Esophagus muscularis mucosa (tissue), 4 donors: ENCODE measurements at places on chromosomes 1 and 21. TPM values are rescaled to one million over a fixed set of nuclear protein-coding genes. Genes with fewer than 3 reads are reported as not detected.

GRCh38 chr1:220353229-220354012 is 81.2 kb upstream of the RAB3GAP2 start:
- DNase-seq, result no peak

DNA sequence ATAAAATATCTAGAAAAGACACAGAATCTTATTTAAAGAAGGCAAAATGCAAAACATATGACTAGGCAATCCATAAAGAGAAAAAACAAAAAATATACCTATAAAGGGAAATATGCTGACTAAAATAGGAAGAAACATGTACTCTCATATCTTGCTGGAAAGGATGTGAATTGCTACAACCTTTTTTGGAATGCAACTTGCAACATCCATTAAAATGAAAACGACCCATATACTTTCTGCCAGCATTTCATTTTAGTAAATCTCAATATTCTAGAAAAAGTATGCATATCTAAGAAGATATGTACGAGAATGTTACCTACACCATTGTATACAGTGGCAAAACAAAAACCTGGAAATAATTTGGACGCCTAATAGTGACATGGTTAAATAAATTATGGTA is 56.6 kb downstream of the EDEM3 start:
- DNase-seq, result no peak

DNA sequence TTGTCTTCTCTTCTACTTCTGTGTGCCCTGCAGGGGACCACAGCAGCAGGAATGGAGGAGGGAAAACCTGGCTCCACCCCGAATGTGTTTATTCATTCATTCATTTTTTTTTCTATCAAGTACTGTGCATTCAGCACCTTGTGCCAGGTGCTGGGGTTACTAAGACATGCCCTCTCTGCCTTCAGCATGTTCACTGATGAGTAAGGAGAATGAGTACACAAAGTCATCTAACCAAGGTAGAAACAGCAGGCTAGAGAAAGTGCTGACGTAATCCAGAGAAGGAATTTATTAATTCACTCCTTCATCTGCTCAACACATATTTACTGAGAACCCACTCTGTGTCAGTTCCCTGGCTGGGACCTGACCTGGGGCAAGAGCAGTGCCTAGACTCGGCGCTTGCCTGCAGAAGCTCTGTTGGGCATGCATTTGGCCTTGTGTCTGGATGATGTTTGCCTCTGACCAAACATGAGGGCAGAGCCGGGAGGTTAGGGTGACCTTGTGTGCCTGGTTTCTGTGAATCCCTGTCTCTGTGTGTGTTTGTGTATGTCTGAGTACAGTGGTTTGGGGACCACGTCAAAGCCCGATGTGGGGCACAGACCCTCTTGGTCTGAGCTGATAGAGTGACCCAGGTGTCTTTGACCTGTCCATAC is 3.3 kb upstream of the MYOG start:
- DNase-seq, result peak; percentile 82

DNA sequence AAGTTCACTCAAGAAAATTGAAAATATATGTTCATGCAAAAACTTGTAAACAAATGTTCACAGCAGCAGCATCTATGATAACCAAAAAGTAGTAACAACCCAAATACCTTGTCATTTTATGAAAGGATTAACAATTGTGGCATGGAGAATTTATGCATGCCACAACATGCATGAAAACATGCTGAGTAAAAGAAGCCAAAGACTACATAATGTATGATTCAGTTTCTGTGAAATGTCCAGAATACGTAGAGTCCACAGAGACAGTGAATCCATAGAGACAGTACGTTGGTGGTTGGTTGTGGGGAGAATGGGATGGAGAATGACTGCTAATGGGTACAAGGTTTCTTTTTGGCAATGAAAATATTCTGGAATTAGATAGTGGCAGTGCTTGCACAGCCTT is 148.7 kb downstream of the MAST2 start:
- DNase-seq, result no peak

DNA sequence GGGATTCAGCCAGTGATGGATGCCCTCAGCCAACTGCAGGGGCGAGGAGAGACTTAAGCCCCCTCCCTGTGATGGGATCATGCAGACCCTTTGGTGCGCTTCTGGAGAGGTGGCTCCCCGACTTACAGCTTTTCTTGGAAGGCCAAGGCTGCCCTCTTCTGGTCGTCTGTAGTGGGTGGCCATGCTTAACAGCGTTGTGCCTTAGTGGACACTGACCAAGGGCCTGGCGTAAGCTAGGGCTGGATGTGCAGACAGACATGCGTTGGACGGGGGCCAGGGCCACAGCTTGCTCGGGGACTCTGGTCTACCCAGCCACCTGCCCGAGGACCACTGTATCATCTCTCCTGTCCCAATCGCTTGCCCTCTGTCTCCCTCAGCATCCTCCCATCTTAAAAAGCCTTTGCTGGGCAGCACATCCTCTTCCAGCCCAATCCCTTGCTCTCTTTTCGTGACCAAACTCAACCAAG is 5.5 kb downstream of the AZIN2 start:
- peak; percentile 94 for DNase-seq

GRCh38 chr21:45050797-45051489 is 23.4 kb upstream of the ADARB1 start:
- no peak for DNase-seq

- no peak for DNase-seq
Observed at GRCh38 chr1:210541680-210542358, 213.1 kb downstream of the HHAT start.

GRCh38 chr1:40768146-40768990 is 15.2 kb upstream of the KCNQ4 start:
- no peak for DNase-seq

DNA sequence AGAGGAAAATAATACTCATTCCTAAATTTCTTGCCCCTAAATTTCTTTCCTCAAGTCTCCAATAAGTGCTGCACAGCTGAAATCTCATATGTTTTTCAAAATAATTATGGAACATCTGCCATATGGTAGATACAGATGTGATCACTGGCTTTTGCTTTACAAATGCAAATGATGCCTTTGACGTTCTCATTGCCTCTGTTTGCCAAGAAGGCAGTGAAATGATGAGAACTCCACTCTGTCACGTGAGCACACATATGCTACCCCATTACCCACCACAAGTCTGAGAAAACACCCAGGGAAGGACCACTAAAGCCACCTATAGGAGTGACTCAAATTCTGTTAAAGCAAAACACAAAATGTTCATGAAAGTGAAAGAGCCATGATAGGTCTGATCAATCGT is 43.9 kb downstream of the DSCAM start:
- DNase-seq, result no peak

DNA sequence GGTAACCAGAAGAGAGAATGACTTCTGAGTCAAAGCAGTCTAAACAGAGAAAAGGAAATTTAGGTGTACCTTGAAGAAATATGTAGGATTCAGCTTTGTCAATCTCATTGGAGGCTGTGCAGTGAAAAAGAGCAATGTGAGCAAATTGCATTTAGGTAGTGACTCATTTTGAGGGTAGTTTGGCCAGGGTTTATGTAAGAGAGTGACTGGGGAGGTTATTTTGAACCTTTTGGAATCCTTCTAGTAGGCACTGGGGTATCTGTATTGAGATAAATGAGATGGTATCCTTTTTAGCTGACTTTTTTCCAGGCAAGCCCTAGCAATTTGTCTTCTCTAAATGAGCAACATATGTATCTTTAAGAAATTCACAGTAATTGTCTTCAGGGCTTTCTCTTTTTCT is 95.9 kb downstream of the DISP1 start:
- no peak for DNase-seq

DNA sequence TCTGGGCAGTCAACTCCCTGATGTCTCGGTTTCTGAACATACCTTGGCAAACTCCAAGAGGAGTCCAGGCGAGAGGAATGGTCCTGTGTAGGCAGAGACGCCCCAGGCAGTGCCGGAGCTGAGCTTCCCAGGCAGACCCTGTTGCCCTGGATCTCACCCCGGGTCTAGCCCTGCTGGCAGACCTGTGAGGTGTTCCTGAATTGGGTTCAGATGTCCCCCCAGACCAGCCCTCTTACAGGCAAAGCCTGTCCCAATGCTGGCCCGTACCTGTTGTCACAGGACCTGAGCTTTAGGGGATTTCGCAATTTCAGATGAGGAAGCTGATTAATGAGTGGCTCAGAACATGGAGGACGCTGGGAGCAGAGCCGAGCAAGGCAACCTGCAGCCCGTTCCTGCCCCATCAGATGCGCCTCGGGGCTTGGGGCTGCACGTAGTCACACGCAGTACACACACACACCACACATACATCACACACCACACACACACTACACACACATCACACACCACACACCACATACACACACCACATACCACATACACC is 38.5 kb upstream of the PDE9A start:
- no peak for DNase-seq

ATF6 gene
- 29.2 TPM for total RNA-seq

CRNN gene
- total RNA-seq, result 3.7 TPM

OR2L5 gene
- total RNA-seq, result not detected

AK2 gene
- total RNA-seq, result 78.7 TPM

FAM163A gene
- 0.50 TPM for total RNA-seq

PCBP3 gene
- 8.5 TPM for total RNA-seq

NUDT4B gene
- total RNA-seq, result 31.6 TPM
